ENCODE measurements at places on chromosomes 12 and 14.

DNA sequence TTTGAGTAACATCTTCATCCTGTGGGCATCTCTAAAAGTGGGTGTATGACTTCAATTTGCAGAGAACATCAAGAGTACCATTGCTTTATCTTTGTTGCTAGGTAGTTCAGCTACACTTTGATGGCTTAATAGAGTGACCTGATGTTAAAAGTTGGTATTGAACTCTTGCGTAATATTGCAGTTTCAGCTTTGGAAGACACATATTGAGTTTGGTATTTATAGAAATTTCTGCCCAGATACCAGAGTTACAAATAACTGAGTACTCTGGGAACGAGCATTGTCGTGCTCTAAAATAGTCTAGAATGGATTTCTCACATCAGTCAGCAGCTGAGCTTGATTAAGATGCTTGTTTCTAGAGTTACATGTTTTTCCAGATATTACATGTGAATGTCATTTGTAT lies 24.8 kb upstream of the AKAP5 start:
- no peak for DNase-seq

DNA sequence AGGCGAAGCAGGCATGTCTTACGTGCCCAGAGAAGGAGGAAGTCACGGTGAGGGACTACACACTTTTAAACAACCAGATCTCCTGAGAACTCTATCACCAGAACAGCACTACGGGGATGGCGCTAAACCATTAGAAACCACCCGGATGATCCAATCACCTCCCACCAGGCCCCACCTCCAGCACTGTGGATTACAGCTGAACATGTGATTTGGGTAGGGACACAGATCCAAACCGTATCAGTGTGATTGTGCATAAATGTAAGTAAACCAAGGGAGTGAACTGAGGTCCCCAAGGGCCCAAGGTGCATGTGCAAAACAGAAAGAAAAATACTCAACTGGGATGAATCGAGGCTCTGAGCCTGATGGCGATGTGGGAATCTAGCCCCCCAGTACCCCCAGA lies 134.2 kb downstream of the DICER1 start:
- DNase-seq = no peak

GRCh38 chr12:95956557-95957145 lies 13.5 kb downstream of the AMDHD1 start:
- no peak for DNase-seq

DNA sequence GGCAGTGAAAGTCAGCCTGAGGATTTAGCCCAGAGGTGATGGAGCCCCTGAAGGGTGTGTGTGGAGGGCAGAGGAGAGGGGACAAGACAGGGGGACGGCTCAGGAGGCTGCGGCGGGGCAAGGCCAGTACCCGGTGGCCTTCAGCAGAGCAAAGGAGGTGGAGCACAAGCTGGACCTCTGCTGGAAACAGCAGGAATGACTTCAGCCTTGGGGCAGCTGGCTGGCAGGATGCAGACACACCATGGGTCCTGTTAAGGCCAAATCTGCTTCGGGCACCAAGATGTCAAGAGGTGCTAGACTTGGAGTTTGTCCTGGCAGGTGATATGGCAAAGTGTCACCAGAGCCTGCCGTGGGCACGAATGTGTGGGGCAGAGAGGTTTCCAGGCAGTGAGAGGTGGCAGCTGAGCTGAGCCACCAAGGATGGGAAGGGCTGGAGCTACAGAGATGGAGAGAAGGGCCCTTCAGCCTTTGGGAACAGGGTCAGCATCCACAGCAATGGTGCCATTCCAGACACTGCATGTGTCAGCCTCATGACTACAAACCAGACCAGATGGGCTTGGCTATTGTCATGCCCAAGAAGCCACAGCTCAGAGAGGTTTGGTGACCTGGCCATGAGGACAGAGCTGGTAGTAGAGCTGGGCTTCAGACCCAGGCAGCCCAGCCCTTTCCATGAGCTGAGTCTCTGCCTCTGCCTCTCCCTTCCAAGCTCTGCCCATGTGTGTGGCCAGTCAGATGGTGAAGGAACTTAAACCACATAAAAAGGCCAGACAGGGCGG lies 91.9 kb downstream of the LGMN start:
- DNase-seq = no peak

DNA sequence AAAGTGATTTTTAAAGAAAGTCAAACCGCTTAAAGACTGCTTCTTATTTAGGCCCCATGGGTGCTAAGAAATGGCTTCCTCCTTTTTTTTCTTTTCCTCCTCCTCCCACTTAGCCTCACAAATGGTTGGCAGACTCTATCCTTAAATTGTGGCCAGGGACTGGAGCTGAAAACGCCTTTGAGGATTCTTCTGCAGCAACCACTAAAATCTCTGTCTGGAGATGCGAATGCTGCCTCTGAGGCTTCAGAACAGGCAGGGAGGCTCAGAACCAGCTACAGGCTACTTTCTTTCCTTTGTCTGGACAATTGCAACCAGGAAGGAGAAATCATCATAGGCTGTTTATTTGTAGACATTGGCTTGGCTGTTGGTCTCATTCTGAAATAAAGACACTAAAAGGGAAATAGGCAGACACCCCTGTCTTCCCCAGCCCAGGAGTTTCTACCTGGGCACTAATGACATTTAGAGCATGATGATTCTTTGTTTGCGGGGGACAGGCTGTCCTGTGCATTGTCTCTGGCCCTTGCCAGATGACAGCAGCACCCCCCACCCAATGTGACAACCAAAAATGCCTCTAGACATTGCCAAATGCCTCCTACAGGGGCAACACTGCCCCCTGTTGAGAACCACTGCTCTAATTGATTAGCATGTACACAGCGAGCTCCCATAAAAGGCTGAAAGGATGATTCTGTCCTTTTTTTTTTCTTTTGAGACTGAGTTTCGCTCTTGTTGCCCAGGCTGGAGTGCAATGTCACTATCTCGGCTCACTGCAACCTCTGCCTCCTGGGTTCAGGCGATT lies 50.3 kb downstream of the MAP1LC3B2 start:
- no peak for DNase-seq

GRCh38 chr12:113245695-113246477 lies 24.6 kb downstream of the TPCN1 start:
- no peak for DNase-seq

GRCh38 chr14:89724628-89724960 lies 229.9 kb downstream of the EFCAB11 start:
- no peak for DNase-seq

- no peak for DNase-seq
These were observed 853 bp downstream of the TTC9 start for GRCh38 chr14:70642303-70643235.

DNA sequence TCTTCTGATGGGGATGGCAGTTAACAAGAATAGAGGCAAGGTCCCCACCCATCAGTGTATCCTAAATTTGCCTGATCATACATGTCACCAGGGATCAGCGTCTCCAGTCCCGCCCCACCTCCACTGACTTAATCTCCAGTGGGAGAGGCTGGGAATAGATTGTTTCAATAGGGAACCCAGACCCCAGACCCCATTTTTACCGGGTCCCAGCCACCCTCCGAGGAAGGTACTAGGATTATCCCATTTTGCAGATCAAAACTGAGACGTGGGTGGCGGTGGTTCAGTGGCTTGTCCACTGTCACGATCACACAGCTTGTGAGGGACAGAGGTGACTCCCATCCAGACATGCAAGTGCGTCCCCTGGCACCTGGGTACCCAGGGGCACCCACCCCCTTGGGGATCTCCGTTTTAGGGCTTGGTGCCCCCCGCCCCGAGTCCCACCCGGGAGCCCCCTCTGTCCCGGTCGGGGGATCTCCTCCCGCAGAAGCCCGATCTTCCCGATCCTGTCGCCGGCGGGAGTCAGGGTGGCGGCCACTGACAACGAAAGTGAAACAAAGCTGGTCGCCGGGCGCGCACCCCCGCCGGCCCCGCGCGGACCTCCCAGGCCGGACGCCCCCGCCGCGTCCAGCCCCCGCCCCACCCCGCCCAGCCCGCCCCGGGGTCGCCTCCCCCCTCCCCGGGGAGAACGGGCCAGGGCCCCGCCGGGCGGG lies 523 bp downstream of the WSB2 start:
- DNase-seq = no peak

- no peak for DNase-seq
These were observed 4.6 kb downstream of the PLEKHH1 start for GRCh38 chr14:67537736-67538135.

DNA sequence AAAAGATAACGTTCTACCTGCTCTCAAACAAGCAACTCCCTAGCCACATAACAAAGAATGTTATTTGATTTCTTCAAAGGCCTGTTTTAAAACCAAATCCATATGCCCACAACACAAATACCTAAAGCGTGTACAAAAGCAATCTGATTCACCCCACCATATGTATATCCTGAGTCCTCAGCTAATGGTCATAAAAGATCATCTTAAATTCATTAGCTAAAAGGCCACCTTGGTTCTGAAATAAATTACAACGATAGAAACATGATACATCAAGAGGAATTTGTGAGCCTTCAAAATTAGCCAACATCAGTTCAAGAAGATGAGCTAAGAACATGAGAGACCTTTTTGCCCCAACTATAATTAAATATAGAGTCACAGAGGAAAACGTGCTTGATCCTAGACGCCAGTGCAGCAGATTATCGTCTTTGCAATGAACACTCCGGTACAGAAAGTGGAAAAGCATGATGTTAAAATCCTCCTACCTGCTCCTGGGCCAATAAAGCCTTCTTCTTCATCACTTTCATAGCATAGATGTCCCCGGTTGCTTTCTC lies 20.0 kb downstream of the CIT start:
- no peak for DNase-seq

DNA sequence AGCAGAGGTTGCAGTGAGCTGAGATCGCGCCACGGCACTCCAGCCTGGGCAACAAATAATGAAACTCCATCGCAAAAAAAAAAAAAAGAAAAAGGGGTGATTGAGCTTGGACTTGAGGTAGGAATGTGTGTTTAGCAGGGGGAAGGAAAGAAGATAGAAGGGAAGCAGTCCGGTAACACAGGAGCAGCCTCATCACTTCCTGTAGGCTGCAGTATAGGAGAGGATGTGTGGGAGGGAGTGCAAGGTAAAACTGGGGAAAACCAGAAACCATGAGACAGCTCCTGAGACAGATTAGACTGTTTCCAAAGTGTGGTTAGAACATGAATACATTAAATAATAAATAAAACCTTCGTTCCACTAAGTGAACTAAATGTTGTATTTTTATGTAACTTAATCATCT lies 49.2 kb downstream of the FGD4 start:
- no peak for DNase-seq

DNA sequence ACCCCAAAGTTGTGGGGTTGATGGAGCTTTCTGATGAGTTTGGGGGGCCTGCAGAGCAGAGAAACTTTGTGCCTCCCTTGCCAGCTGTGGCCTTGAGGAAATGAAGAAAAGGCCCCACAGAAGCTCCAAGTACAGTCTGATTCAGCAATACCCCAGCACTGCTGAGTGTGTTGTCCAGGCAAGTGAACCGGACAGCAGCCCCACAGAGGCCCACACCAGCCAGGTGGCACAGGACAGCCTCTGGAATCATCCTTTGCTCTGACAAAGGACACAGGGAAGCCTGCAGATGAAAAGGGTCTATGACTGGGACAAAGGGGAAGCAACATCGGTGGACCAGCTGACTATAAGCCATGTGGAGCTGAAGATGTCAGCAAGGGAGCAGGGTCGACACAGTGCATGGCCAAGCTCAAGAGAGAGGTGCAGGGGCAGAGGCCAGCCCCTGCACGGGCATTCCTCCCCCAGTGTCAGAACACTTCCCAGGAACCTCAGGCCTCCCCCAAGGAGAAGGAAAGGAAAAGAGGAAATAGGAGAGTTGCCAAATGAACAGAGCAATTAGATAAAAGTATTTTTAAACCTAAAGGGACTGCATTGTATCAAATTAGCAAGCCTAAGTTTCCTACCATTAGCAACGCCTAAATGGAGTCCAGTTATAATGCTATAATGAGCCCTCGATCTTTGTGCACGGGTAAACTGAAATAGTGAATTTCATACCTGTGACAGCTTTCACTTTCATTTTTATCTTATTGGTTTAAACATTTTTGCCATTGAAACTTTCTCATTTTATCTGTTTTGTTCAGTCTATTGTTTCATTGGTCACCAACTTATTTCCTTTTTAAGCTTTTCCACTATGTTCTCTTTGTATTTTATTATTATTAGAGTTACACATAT lies 46.3 kb upstream of the PTGDR start:
- DNase-seq = no peak

GRCh38 chr14:56131865-56132833 lies 13.9 kb downstream of the PELI2 start:
- DNase-seq = no peak

DNA sequence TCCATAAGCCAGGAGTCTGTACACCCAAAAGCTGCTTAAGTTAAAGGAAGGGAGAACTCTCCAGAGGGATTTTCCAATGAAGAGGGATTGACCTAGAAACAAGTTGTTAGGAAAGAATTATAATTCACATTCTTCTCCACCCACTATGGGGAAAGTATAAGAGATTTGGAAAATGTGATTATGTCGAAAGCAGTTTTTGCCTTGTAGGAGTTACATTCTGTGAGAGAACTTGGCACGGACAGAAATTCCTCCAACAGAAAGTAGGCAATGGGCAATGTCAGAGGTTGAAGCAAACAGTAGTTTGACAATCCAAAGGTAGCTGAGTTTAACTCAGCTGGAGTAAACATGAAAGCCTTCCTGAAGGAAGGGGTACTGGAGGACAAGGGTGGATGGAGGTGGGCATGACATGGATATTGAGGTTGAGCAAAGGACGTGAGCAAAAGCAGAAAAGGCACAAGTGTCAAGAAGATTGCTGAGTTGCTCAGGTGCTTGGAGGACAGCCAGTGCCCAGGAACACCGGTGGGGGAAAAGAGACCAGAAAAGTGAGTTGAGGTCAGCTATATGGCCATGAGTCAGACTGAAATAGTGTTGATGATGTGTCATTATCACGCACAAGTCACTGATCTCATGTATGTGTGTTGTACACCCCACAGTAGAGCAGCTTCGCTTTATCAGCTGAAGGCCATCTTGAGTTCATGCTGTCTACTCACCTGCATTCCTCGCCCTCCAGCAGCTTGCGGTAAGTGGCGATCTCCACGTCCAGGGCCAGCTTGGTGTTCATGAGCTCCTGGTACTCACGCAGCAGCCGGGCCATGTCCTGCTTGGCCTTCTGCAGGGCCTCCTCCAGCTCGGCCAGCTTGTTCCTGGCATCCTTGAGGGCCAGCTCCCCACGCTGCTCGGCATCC lies 4.0 kb downstream of the KRT5 start:
- no peak for DNase-seq

- DNase-seq = no peak
These were observed 268.3 kb upstream of the CPNE8 start for GRCh38 chr12:39173726-39174125.

DNA sequence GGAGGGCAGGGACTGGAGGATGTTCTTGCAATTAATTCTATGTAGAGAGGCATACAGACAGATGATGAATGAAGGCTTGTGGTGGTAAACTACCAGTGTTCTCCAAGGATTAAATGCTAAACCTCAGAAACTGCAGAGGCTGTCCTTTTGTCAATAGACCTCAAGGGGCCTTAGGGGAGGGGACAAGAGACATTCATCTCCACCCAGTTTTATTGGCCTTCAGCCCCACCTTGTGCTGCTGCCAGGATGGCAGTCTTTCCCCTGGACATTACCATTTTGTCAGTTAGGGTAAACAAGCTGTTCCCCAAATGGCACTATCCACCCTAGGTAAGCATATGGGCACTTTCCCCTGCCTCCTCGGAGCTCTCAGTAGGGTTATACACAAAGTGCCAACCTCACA lies 4.9 kb upstream of the SMAGP start:
- no peak for DNase-seq

- no peak for DNase-seq
These were observed 7.1 kb upstream of the OAS2 start for GRCh38 chr12:112971248-112971647.

GRCh38 chr14:100078997-100079725 lies 13.9 kb downstream of the EVL start:
- peak; percentile 47 for DNase-seq
